ENCODE measurements at places on chromosomes 11 and 22.

DNA sequence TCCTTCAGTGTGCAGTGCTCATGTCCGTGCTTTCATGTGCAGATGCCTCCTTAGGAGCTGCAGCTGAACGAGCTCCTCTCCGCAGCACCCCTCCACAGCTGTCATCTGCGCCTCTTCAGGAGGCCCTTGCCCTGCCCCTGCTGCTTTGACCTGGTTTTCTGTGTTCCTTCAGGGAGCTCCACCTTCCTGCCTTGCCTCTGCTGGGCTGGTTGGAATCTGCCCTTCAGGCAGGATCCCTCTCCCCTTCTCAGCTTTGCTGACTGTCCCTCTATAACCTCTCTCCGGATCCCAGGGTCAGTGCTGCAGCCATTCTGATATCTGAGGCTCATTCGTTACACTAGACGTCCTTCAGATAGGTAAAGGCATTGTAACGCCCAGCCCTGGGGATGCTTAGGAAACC, 67.9 kb downstream of the SCN3B start:
- no peak for DNase-seq

DNA sequence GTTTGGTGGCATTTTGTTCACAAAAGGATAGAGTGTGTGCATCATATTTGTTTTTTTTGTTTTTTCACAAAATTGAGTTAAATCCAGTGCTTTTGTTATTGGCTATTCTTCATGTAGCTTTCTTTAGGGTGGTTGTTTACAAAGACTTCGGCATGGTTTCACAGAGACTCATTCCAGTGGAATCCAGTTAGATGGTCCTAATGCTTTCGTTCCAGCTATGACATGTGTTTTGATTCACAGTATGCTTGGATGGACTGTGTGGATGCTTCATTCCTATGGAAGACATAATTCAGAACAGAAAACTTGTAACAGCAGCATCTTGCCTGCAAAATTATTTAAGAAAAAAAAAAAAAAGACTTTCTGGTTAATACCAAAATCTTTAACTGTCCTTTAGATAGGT, 97.9 kb downstream of the PDHX start:
- no peak for DNase-seq

GRCh38 chr22:49783036-49783746, 44.5 kb downstream of the BRD1 start:
- DNase-seq = no peak

- DNase-seq = no peak
These were observed 29.1 kb upstream of the LMO2 start for GRCh38 chr11:33920838-33921613.

DNA sequence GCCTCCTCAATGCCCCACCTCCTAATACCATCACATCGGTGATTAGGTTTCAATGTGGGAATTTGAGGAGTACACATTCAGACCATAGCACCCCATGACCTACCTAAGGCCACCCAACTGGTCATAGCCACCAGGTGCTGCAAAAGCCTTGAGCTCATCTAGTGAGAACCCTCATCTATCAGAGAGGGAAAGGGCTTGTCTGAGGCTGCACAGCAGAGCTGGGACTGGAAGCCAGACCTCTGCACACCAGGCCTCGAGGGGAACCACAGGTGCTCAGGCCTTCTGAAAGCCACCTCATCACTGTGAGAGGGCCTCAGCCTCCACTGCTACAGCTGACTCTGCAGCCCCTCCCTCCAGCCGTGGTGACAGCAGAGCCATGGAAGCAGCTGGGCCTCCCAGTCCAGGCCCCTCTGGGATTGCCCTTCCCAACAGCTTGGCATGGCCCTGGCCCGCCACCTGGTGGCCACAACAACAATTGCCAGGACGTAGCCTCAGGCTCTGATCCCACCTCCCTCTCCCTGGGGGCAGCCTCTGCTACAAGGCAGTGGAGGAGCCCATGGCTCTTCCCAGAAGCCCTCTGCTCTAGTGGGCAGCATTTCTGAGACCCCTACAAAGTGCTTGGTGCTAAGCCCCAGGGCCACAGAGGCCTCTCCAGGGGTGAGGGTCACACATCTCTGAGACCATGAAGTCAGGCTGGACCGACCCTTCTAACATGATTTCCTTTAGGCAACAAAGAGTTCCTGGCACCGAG, 41.0 kb upstream of the PRDM11 start:
- DNase-seq = peak; percentile 69

GRCh38 chr11:132123854-132124835, 753.7 kb downstream of the NTM start:
- no peak for DNase-seq

GRCh38 chr22:27107824-27108223, 450.4 kb downstream of the MIAT start:
- peak; percentile 75 for DNase-seq

DNA sequence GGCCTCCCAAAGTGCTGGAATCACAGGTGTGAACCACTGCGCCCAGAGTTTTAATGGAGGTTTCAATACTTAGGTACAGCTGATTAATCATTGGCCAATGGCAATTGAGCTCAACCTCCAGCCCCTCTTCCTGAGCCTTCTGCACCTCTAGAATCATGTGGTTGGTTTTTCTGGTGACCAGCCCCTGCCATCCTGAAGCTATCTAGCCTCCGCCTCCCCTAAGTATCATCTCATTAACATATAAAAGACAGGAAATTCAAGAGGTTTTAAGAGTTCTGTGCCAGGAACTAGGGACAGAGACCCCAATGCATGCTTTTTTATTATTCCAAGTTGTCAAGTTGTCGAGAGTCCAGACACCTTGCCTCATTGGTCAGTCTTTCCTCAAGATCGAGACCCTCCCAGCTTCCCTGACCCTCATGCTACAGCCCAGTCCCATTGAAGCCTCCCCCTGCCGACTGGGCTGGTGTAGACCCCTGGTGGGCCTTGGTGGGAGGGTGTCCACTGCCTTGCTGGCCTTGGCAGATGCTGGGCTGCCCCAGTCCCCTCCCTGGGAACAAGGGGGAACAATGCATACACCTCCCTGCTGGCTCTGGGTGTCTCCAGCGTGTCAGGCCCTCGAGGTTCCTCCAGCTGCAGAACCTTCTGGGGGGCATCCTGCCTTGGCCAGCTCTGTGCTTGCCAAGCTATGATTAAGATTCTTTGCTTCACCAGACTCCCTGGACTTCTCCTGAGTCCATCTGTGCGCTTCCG, 148.0 kb downstream of the CTTN start:
- no peak for DNase-seq

DNA sequence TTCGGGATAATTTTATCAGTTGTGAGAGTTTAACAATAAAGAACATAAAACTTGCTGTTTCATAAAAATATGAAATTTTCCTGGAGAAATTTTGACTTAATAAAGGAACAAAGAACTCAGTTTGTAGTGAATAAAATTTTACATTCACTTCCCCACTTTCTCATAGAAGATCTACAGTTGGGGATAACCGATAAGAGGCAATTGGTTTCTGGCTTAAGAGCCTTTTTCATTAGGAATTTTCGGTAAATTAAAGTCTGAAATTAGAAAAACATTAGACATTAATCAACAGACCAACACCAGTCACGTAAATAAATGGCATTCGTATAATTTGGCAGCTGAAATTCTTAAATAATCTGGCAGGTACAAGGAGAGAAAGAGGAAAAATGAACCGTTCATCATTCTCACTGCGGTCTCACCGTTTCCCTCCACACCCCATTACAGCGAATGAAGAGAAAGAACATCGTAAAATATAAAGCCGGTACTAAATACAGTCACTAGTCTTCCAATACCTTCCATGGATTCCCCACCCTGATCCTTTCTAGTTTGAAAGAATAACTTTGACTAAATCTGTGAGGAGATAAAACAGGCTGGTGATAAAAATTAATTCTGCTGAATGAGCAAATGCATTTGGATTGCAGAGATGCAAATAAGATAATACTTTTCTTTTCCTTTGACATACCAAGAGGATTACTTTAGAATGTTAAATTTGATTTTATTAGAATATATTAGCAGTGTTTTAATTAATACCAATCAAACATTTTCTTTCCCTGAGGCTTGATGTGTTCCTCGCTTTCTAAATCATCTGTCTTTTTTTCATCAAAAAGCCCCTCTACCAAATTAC, 19.5 kb downstream of the BLID start:
- no peak for DNase-seq

DNA sequence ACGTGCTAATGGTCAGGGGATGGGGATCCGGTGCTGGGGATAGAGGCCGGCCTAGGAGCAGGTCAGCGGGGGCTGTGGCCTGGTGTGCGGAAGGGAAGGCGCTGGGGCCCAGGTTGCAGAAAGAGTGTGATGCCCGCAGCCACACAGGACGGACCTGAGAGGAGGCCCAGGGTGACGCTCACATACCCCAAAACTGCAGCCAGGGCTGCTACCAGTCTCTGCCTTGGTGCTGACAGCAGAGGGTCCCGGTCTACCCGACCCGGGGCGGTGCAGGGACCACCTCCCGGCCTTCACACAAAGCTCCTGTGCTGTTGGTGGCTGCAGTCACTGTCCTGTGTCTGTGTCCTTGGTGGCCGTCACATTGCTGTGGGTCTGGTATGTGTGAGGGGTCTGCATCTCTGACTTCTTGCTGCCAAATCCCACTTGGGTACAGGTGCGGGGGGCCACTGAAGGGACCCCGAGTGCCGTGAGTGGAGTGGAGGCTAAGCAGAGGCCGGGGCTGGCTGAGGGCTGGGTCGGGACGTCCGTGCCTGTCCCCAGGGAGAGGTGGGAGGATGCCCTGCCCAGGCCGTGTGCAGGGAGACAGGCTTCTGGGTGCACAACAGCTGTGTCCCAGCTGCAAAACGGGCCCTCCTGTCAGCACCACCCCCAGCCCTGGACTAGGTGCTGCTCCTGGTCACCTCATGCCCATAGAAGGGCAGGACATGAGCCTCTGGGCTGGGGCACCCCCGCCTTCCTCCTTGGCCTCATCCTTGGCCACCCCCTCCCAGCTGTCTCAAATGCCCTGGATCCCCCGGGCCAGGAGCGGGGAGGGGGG, 1.5 kb downstream of the LSP1 start:
- DNase-seq = no peak

Data from SK-MEL-5 (cell line).